ENCODE measurements at places on chromosomes 13 and 19.
A peak's percentile ranks its signal among the peaks of the same experiment; 100 is the strongest.

DNA sequence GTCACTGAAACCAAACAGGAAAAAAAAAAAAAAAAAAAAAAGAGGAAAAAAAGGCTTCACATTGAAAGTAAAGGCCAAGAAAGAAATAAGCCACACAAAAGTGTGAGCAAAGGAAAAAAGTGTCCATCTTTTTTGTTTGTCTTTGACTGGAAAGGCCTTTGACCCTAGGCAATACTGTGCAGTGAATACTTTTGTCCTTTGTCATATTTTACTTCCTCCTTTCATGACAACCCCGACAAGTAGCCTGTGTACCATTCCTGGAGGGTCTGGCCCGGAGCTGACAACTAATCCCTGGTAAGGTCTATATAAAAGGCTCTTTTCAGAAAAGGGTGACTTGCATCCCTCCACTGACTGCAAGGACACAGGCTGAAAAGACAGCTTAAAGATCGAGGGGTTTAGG lies 12.9 kb upstream of the MICU2 start:
- no peak for DNase-seq

GRCh38 chr13:73038064-73038463 lies 20.7 kb upstream of the KLF5 start:
- DNase-seq = no peak

DNA sequence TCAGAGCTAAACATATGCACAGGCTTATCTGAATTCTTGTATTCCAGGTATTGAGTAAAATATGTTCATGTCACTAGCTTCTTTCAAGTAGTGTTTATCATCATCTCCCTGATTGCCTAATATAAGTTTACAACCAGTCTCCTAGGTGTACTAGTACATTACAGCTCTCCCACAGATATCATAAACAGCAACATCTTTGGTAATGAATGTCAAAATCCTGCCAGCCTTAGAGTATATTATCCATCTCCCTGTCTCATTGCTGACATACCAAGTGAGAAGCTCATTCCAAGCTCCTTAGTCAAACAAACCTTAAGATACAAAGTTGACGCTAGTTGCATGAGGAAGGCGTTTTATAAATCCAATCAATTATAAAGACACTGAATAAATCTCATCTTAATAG lies 689.1 kb upstream of the GPC6 start:
- no peak for DNase-seq

DNA sequence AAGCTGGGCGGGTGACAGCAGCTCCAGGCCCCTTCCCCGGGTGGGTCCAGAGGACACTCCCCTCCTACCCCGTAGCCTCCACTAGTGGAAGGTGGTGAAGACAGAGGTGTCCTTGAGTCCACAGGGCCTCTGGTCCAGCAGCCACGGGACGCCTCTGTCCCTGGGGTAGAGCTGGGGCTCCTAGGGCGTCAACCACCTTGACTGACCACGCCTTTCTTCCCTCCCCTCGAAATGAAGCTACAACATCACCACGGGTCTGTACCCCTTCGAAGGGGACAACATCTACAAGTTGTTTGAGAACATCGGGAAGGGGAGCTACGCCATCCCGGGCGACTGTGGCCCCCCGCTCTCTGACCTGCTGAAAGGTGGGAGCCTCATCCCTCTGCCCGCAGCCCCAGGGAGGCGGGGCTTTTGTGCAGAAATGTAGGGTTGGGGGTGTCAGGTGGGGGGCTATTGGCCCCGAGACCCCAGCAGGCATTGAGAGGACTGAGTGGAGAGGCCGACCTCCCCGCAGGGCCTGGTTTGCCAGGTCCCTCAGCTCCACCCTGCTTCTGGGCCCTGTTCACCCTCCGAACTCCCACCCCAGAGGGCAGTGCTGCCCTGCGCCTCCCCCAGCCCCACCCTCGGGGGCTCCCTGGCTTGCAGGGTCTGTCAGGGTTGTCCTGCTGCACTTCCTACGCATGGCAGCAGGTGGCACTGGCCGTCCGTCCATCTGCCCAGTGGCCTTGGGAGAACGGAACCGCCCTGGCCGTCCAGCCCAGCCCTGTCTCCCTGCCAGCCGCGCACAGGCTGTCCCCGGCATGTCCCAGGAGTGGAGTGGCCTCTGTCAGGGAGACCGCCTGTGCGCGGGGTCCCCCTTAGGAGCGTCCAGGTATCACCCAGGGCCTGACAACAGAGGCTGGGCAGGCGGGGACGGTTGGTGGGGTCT lies 15.7 kb downstream of the STK11 start:
- peak; percentile 82 for DNase-seq

DNA sequence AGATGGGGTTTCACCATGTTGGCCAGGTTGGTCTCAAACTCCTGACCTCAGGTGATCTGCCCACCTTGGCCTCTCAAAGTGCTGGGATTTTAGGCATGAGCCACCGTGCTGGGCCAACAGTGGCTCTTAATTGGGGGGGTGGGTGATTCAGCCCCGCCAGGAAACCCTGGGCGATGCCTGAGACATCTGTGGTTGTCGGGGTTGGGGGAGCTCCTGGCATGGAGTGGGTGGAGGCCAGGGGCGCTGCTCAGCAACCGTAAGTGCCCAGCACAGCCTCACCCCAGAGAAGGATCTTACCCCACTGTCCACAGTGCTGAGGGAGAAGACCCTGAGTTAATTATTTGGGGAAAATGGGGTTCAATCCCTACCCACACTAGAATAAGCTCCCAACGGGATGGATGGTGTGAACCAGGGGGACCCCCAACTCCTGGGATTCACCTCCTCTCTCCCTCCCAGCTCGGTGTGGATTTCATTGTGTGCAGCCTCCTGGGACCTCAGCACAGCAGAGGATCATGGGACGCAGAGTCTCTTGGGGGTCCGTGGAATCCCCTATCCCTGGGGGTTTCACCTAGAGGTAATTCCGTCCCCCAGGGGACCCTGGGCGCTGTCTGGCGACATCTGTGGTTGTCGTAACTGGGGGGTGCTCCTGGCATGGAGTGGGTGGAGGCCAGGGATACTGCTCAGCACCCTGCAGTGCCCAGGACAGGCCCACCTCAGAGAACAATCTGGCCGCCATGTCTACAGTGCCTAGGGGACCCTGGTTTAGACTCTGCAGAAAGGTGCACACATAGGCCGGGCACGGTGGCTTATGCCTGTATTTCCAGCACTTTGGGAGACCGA lies 68.9 kb downstream of the GADD45B start:
- DNase-seq = no peak

DNA sequence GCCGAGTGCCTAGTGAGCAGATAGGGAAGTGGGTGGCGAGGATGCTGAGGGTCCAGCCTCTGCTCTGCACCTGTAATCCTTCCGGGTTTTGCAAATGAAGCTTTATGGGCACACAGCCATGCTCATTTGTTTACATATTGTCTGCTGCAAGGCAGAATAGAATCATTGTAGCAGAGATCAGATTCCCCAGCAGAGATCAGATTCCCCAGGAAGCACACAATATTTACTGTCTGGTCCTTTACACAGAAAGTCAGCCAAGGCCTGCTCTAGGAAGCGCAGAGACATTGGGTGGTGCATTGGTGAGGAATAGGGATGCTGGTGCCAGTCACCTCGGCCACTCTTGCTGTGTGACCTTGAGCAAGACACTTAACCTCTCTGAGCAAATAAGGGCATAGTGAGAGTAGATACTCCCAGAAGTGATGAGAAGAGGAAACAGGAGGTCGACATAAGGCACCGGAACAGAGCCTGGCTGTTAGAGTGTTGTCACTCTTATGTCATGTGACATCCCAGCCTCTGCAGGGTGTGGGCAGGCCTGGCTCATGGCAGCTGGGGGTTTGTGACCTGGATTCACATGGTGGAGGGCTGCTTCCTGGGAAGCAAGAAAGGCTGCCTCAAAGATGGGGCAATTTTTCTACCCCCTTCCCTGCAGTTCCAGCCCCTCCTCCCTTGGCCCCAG lies 25.6 kb downstream of the CARM1 start:
- DNase-seq = no peak

- no peak for DNase-seq
These were observed 176.6 kb downstream of the LMO7 start for GRCh38 chr13:75812751-75813181.

DNA sequence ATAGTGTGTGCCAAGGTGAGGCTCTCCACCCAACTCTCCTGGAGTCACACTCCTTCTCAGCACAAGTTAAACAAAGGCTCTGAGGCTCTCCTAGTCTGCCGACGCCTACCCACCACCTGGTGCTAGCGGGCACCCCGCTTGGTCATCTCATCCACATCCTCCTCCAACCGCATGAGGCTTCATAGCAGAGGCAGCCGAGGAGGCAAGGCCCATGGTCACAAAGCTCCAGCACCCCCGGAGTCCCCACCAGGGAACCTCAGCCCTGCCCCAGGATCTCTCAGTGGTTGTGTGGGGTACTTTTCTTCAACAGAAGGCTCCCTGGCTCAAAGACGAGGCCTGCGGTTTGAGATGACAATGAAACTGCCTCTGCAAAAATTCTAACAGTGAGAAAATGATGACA lies 43.0 kb downstream of the STK24 start:
- no peak for DNase-seq

GRCh38 chr13:75932636-75933035 lies 296.5 kb downstream of the LMO7 start:
- DNase-seq = no peak

GRCh38 chr19:18717601-18718000 lies 34.1 kb downstream of the CRTC1 start:
- DNase-seq = no peak

GRCh38 chr13:83907196-83907989 lies 25.1 kb upstream of the SLITRK1 start:
- DNase-seq = no peak

DNA sequence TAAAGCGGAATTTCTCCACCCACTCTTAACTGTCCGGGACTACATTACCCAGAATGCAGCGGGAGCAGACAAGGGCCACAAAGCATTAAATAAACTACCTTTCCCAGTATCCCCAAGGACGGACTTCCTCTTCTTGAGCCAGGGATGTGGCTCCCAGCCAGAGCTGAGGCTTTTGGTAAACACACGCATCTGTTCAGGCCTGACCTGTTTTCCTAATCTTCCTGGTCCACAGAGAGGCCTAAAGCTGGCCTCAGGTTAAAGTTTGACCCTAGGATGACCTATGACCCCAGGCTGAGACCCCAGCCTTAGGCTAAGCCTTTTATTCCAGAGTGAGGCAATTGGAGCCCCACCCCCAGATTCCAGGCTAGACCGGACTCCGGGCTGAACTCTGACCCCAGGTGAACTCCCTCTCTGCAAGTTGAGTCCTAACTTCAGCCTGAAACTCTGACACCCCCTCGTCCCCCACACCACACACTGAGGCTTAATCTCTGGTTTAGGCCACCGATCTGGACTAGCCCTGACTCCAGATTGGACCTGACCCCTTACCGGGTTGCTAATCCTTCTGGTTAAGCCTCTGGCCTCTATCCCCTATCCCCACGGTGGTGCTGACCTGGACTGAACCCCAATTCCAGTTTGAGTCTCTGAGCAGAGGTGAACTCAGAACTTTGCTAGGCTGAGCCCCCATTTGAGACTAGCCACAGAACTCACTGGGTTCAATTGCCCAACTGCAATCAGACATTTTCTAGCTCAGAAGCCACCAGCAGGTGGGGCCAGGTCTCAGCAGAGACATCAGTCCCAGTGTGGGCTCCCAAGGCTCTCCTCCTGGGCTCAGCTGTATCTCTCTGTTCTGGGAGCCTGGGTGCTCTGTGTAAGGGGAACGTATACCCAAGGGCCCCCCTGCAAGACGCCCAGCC lies 750 bp upstream of the GPR108 start:
- peak; percentile 69 for DNase-seq

GRCh38 chr19:3985643-3986259 lies 488 bp upstream of the EEF2 start:
- no peak for DNase-seq

GRCh38 chr13:80196756-80197155 lies 144.2 kb downstream of the SPRY2 start:
- DNase-seq = peak; percentile 49

DNA sequence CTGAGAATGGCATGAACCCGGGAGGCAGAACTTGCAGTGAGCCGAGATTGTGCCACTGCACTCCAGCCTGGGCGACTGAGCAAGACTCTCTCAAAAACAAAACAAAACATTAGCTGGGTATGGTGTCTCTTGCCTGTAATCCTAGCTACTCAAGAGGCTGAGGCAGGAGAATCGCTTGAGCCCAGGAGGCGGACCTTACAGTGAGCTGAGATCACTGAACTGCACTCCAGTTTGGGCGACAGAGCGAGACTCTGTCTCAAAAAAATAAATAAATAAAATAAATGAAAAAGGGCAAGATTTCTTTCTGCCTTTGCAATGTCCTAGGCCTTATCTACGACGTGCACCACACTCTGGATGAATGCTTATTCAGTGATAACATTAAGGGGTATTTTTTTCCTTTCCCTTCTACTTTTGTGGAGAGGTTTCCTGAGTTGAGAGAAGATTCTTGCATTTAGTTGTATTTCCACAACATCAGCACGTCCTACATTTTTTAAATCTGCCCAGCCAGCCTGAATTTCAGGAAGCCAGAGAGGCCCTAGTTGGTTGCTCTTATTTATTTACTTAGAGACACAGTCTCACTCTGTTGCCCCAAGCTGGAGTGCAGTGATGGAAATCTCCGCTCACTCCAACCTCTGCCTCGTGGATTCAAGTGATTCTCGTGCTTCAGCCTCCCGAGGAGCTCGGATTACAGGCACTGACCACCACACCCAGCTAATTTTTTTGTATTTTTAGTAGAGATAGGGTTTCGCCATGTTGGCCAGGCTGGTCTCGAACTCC lies 26.1 kb upstream of the OR1M1 start:
- no peak for DNase-seq

DNA sequence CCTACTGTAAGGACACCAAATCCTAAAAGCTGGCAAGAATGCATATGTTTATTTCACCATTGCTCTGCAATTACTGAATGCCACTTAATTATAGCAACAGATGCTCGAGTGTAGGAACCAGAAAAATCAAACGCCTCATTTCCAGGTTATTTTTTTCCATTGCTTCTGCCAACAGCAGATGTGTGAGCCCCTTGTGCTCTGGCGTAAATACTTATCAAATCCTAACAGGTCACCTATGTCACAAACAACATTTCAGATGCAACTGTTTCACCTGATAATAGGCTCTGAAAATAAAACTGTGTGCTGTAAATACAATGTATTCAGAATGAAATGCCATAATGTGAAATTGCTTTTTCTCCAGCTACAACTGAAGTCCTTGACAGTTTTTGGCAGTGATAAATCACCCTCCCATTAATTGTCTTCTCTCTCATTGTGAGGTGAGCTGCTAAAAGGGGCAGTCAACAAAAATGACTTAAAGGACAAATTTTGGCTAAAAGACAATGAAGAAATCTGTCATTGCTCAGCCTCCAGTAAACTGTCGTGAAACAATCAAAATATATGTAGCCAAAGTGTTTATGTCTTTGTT lies 344.0 kb downstream of the DACH1 start:
- DNase-seq = no peak

DNA sequence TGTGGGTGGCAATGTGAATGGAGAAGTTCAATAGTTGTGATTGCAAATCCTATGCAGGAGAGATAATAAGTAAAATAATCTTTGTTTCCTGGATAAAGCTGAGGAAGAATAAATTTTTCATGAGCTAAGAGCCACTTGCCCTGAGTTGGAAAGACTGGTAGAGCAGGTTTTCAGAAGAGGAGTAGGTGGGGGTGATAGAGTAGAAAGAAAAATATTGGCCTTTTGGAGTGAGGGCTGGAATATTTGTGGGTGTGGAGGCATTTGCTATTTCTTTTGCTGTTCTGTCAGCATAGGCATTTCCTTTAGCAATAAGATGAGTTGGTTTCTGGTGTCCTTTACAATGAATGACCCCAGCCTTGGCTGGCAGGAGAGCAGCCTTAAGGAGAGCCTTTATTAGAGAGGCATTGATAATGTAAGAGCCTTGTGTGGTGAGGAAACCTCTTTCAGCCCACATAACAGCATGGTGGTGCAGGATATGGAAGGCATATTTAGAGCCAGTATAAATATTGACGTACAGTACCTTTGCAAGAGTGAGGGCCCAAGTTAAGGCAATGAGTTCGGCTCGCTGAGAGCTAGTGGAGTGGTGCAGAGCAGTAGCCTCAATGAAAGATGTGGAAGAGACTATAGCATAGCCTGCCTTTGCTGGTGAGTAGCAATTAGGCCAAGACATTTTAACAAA lies 11.6 kb upstream of the ZNF431 start:
- DNase-seq = no peak

All from AG08395 (cell line).